ENCODE measurements at places on chromosomes 1 and 21. TPM values are rescaled to one million over a fixed set of nuclear protein-coding genes. Genes with fewer than 3 reads are reported as not detected.
A peak's percentile ranks its signal among the peaks of the same experiment; 100 is the strongest.

The OR14K1 gene
- not detected for polyA plus RNA-seq

GRCh38 chr1:81420760-81421159, 380.0 kb upstream of the ADGRL2 start:
- DNase-seq, result no peak

DNA sequence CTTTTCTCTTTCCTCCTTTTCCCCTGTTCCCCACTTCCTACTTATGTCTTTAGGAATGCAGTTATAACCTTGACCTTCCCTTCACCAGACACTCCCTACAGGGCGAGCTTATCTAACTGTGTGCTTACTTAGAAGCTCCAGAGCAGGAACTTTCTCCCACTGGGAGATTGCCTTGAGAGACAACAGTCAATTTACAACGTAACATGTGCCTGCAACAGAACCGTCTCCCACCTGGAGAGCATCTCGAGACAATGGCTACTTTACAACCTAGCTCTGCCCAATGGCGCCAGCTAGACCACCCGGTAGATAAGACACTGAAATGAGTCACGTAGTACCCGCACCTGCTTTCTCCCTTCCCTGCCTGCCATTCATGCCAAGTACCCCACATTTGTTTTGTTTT, 16.7 kb downstream of the HMGN1 start:
- no peak for DNase-seq

The DUSP12 gene
- polyA plus RNA-seq, result 49.6 TPM

- no peak for DNase-seq
Observed at GRCh38 chr1:229376521-229376920, 33.7 kb upstream of the CCSAP start.

The IFI44L gene
- 0.05 TPM for polyA plus RNA-seq

The AK2 gene
- 178 TPM for polyA plus RNA-seq

DNA sequence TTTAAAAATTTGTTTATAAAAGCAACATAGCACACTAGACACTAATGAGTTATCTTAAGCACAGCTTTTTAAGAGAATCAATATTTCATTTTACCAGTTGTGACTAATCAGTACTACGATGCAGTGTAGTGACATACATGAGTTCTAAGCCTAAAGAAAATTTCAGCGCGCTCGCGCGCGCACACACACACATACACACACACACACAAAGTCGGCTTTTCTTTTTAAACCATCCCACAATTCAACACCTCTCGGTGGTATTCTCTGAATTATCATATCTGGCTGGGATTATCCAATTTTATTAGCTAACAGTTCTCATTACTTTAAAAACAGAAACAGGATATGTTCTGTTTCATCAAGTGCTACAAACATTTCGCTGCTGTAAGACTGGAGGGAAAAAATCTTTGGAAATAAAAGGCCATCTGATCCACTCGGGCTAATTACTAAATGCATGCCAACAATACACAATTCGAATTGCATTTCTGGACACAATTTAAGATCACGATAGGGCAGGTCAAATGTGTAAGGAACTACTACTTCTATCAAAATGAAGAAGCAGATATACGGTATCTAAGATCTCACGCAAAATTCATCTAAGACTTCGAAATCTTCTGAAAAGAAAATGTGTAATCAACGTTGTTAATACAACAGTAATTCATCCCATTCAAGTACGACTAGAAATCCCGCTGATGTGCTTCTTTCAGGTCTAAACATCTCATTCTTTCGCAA, 1.2 kb downstream of the TUT4 start:
- no peak for DNase-seq

GRCh38 chr1:117231748-117232373, 21.1 kb upstream of the VTCN1 start:
- DNase-seq, result no peak

DNA sequence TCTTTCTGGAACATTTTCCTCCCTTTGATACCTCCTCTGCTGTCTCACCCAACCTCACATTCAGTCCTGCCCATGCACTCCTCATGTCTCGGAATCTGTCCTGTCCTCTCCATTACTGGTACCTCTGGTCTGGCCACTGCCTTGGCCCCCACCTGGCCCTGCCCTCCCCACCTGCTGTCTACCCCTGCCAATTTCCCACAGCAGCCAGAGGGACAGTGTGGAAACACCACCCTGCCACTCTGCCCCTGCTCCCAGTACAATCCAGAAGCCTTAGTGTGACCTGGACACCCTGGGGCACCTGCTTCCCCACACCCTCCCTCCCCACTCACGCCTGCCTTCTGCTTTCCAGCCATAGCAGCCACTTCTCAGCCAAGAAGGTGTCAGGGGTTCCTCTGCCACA, 534.4 kb downstream of the MATN1 start:
- DNase-seq, result no peak

The FYB2 gene
- not detected for polyA plus RNA-seq

DNA sequence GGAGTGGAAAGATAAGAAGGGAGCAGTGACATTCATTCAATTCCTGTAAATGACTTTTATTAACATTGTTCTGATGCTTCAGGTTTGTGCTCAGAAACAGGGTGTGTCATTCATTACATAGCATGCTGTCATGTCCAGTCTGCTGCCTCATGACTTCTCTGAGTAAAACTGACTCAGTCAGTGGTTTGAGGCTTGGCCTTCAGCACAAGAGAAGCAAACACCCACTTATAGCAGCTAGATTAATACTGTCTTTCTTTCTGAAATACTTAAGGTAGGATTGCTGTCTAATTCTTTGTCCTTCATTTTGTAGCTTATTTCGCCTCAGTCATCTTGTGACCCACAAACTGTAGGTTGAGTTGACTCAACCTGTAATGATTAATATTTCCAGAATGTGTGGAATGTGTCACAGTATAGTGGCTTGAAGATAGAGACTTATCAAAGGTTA, 32.9 kb downstream of the RASAL2 start:
- DNase-seq, result peak; percentile 19

GRCh38 chr1:116003823-116004222, 27.5 kb downstream of the SLC22A15 start:
- DNase-seq, result no peak

The CHIA gene
- not detected for polyA plus RNA-seq

The PDE9A gene
- 1.3 TPM for polyA plus RNA-seq

GRCh38 chr1:162070825-162071224, 1.3 kb downstream of the NOS1AP start:
- no peak for DNase-seq

- no peak for DNase-seq
Observed at GRCh38 chr1:208885650-208886049, 641.5 kb upstream of the PLXNA2 start.

The CCDC185 gene
- polyA plus RNA-seq, result not detected

The TRIM67 gene
- 0.26 TPM for polyA plus RNA-seq

The FCRL6 gene
- polyA plus RNA-seq, result not detected

The MYOG gene
- polyA plus RNA-seq, result not detected

GRCh38 chr1:84781946-84782771, 91.9 kb upstream of the SSX2IP start:
- DNase-seq, result peak; percentile 72

DNA sequence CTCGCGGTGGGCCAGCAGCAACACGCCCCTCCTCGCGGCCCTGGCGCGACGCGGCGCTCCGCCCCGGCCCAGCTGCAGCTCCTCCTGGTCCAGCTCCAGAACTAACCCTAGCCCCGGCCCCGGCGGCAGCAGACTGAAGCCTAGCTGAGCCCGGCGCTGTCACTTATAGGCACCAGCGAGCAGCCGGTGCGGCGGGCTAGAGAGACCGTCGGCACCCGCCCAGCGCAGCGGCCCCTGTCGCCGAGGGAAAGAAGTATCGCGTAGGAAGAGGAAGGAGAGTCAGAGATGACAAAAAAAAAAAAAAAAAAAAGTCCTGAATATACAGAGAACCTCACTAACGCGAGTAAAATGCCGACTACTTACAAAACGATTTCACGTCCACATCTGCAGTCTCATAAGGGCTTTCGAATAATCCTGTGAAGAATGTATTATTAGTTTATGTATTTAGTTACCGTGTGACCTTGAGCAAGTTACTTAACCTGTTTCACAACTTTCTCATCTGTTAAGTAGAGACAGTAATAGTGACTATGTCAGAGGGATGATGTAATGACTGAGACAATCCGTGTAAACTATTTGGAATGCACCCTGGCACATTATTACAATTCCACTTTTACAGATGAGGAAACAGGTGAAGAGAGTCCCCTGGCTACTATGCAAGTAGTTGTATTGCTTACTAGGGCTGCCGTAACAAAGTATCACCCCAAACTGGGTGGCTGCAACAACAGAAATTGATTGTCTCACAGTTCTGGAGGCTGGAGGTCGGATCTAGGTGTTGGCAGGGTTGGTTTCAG, at the start of gene SLC9A1:
Gene SLC9A1 (minus strand): TSS at position 135 of the 791 bp plus-strand sequence. CDS start 791 bp downstream, outside the sequence.
- peak; percentile 90 for DNase-seq

- no peak for DNase-seq
Observed at GRCh38 chr21:37580666-37581065, 214.1 kb downstream of the DYRK1A start.

- DNase-seq, result no peak
Observed at GRCh38 chr21:31514598-31514997, 144.9 kb upstream of the SOD1 start.

GRCh38 chr1:39646232-39647081, 7.0 kb upstream of the HEYL start:
- DNase-seq, result no peak

Data from A549 (cell line).